ENCODE measurements at places on chromosomes 3 and 15. TPM values are rescaled to one million over a fixed set of nuclear protein-coding genes. Genes with fewer than 3 reads are reported as not detected.

Gene TUSC7
- total RNA-seq, result not detected

Gene CNTN6
- 2.7 TPM for total RNA-seq

Gene PTH1R
- 0.51 TPM for total RNA-seq

Gene SGO1
- total RNA-seq, result not detected

Gene LRRC31
- total RNA-seq, result 0.35 TPM

Gene ALDH1A2
- total RNA-seq, result 96.8 TPM

Gene SPINT1
- total RNA-seq, result not detected

Gene PGBD4
- total RNA-seq, result 1.5 TPM

Gene SAMD7
- total RNA-seq, result not detected

Gene CHST13
- 0.62 TPM for total RNA-seq

DNA sequence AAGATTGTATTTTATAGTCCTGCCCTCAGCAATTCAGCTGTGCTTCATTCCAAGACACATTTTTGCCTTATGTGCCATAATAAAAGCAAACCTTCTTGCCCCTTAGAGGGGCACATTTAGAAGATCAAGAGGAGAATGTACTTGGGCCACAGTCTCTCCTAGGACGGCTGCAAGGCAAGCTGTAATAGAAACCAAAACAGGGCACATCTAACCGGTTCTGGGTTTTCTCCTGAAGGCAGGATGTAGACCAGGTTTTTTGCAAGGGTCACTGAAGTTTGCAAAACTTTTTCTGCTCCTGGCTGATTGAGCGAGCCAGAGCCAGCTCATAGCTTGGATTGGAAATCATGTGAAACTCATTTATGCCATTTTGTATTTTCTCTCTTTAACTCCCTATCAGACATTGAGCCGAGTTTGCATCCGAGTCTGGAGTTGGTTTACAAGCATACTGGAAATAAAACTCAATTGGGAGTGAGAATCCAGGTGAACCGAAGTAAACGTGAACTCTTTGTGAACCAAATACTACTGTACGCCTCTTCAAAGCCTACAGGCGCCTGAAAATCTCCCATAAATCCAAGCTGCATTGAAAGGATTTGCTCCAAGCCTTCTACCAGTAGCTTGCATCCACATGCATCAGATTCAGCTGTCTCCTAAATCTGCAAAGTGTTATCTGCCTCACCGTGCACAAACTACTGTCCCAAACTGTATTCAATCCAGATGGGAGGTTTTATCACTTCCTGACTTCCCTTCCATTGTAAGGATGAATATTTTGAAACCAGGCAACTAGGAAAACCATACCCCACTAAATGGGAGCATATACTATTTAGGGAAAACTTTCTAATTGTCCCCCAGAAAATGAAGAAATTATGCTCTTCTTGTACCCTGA, 60.9 kb upstream of the TSC22D2 start:
- H3K4me3 ChIP-seq, result no peak overlapping the region
- H3K4me1 ChIP-seq, result no peaks in the 10 kb centered on the region
- no peak for DNase-seq
- H3K27ac ChIP-seq, result no peak overlapping the region

DNA sequence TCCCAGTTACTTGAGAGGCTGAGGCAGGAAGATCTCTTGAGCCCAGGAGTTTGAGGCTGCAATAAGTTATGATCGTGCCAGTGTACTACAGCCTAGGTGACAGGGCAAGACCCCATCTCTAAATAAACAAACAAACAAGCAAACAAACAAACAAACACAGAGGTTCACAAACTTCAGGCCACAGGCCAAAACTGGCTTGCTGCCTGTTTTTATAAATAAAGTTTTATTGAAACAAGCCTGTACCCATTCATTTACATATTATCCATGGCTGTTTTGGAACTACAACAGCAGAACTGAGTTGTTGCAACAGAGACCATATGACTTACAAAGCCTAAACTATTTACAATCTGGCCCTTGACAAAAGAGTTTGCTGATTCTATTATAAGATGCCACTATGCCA, 6.5 kb downstream of the DYNC1LI1 start:
- H3K36me3 ChIP-seq, result no peaks in the 10 kb centered on the region
- no peaks in the 10 kb centered on the region for H3K4me1 ChIP-seq
- no peak overlapping the region for H3K4me3 ChIP-seq
- DNase-seq, result no peak

GRCh38 chr3:195794708-195795107, 17.0 kb downstream of the MUC4 start:
- no peaks in the 10 kb centered on the region for H3K4me1 ChIP-seq
- DNase-seq, result no peak
- no peaks in the 10 kb centered on the region for H3K36me3 ChIP-seq
- no peak overlapping the region for H3K27ac ChIP-seq

DNA sequence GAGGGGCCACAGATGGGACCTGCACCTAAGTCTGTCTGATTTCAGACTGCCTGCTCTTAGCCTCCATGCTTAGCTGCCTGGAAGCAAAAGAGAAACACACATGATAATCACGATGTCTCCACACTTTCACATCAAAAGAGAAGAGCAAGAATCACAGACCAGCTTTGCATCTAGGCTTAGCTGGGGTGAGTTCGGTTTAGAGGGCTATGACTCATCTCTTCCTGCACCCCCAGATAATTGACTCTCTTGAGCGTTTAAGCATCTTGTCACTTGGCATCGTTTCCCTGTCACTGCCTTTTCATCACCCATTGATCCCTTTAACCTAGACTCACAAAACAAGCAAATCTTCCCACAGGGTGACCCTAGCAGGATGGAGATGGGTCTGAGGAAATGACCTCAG, 124.0 kb downstream of the NTRK3 start:
- no peaks in the 10 kb centered on the region for H3K27me3 ChIP-seq
- H3K4me1 ChIP-seq, result no peaks in the 10 kb centered on the region
- DNase-seq, result no peak
- no peaks in the 10 kb centered on the region for H3K36me3 ChIP-seq
- no peak overlapping the region for H3K27ac ChIP-seq

GRCh38 chr3:161171113-161171512, 50.0 kb upstream of the NMD3 start:
- H3K36me3 ChIP-seq, result no peaks in the 10 kb centered on the region
- no peaks in the 10 kb centered on the region for H3K27me3 ChIP-seq
- no peak overlapping the region for H3K27ac ChIP-seq
- H3K4me1 ChIP-seq, result no peaks in the 10 kb centered on the region
- peak; percentile 57 for DNase-seq
- H3K4me3 ChIP-seq, result no peak overlapping the region

DNA sequence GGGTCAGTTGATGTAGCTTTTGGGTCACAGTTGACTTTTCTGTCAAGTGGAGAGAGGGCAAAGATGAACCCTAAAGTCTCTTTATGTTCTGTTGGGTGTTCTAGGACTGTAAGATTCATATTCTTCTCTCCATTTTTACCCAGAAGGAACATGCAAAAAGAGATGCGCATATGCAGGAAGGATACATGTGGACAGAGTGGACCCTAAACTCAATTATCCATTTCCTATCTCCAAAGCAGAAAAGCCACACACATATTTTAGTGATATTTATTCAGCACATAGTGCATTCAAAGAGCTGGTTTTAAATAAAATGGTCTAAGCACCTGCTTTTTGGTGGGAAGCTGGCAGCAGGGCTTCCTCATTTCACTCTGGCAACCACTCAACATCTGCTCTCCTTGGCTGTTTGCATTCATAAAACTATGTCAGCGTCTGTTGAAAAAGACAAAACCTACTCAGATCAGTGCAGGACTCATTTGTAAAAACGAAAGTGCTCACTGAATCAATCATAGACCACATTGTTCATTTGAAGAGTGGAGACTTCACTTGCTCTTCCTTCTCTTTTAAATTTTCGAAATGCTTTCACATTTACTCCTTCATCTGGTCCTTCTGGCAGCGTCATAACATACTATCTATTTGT, 96.6 kb downstream of the SEMA6D start:
- no peaks in the 10 kb centered on the region for H3K36me3 ChIP-seq
- no peak overlapping the region for H3K4me3 ChIP-seq
- H3K27ac ChIP-seq, result no peak overlapping the region
- H3K27me3 ChIP-seq, result no peaks in the 10 kb centered on the region

- H3K4me3 ChIP-seq, result no peak overlapping the region
- no peaks in the 10 kb centered on the region for H3K27me3 ChIP-seq
- no peaks in the 10 kb centered on the region for H3K36me3 ChIP-seq
- no peak for DNase-seq
- H3K27ac ChIP-seq, result no peak overlapping the region
Measured at GRCh38 chr3:138222131-138222941, 35.2 kb downstream of the ARMC8 start.

- no peaks in the 10 kb centered on the region for H3K4me1 ChIP-seq
- no peak overlapping the region for H3K27ac ChIP-seq
- H3K4me3 ChIP-seq, result no peak overlapping the region
- no peaks in the 10 kb centered on the region for H3K36me3 ChIP-seq
Measured at GRCh38 chr3:167777356-167777755, 41.8 kb downstream of the SERPINI1 start.

DNA sequence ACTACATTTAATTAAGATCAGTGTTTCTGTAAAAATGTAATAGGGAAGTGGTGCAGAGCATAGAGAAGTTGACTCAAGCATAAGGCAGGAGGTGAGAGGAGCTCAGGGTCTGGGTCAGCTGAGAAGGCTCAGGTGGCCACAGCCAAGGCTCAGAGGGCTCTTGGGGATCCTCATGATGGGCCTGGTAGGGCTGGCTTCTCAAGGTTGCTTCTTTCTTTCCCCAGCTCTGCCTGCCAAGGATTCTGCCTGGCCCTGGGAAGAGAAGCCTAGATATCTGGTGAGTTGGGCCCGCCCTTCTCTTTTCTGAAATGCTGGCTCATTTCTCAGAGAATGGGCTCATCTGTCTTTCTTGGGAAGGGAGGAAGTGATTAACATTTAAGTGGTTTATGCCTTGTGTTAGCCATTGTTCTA, 6.5 kb downstream of the ZNF589 start:
- H3K36me3 ChIP-seq, result no peaks in the 10 kb centered on the region
- no peak overlapping the region for H3K27ac ChIP-seq
- no peaks in the 10 kb centered on the region for H3K27me3 ChIP-seq
- DNase-seq, result no peak

- H3K27me3 ChIP-seq, result no peaks in the 10 kb centered on the region
- DNase-seq, result no peak
- H3K36me3 ChIP-seq, result no peaks in the 10 kb centered on the region
- H3K27ac ChIP-seq, result no peak overlapping the region
- no peak overlapping the region for H3K4me3 ChIP-seq
Measured at GRCh38 chr3:21441821-21442220, 309.2 kb downstream of the ZNF385D start.

DNA sequence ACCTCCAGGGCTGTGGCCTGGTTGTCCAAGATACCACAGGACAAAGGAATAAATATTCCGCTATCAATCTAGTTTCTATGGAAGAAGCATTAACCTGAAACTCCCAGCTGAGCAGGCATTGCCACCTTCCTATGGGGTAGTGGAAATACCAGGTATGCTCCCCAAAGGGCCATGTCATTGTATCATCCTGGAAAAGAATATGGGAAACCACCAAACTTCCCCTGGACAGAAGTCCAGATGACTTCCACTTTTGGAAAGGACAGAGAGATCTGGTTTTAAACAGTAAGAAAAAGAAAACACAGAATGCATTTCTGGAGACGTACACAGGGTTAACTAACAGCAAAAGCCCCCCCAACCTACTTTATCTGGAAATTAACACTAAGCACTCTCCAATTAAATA, 100.2 kb downstream of the RFTN1 start:
- H3K4me3 ChIP-seq, result no peak overlapping the region
- H3K27ac ChIP-seq, result no peak overlapping the region
- no peaks in the 10 kb centered on the region for H3K36me3 ChIP-seq
- no peak for DNase-seq

DNA sequence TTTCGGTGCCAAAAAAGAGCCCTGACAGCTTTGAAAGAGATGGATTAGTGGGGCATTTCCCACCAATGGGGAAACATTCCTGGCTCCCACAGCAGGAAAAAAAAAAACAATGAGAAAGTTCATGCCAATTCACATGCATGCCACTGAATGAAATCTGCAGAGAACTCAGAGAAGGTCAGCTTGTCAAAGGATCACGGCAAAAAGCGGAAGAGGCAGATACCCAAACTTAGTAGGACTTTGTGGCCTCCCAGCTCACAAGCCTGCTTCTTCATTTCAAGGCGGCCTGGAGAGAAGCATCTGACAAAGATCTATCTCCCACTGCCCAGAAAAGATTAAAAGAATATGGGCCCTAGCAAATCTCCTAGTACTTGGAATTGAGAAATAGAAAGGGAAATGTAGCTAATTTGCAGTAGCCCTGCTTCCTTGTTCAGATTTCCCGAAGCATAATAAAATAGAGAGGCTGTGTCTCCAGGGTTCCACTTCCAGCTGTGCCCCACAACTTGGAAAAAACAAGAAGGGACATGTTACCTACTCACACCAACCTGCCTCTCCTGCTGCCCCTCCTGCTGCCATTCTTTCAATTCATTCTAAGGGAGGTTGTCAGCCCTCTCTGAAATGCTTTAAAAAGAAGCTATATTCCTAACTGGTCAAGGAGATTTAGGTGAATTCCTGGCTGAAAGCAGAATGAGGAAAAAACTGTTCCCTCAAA, 170.4 kb downstream of the FHIT start:
- no peaks in the 10 kb centered on the region for H3K27me3 ChIP-seq
- no peak overlapping the region for H3K4me3 ChIP-seq
- no peak overlapping the region for H3K27ac ChIP-seq
- H3K36me3 ChIP-seq, result no peaks in the 10 kb centered on the region

DNA sequence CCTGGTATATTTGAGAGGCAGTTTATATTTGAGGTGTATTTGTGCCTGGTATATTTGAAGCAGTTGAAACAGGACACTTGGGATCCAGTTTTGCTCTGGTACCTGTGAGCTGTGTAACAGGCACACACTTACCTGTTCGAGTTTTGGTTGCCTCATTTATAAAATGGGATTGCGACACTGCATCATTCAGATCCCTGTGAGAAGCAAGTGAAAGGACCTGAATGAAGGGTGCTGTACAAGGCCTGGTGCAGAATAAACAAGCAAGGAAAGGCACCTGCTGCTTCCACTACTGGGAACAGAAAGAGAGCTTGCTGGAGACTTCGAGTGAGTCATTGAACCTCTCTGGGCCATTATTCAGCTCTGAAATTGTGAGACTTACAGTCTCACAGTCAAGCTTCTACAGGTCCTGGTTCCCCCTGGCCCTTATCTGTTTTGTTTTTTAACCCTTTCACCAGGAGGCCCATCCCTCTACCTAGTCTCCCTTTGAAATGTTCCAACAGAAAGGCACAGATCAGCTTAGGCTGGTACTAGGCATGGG, 11.5 kb downstream of the FETUB start:
- H3K27me3 ChIP-seq, result no peaks in the 10 kb centered on the region
- no peak for DNase-seq
- no peaks in the 10 kb centered on the region for H3K36me3 ChIP-seq
- H3K27ac ChIP-seq, result no peak overlapping the region

GRCh38 chr3:89957451-89957850, 850.0 kb downstream of the EPHA3 start:
- DNase-seq, result no peak
- no peaks in the 10 kb centered on the region for H3K27me3 ChIP-seq
- no peaks in the 10 kb centered on the region for H3K4me1 ChIP-seq
- no peak overlapping the region for H3K27ac ChIP-seq
- no peak overlapping the region for H3K4me3 ChIP-seq

Data from uterus (tissue), 4 donors.